ENCODE measurements at places on chromosomes 3 and 15. TPM values are rescaled to one million over a fixed set of nuclear protein-coding genes. Genes with fewer than 3 reads are reported as not detected.
A peak's percentile ranks its signal among the peaks of the same experiment; 100 is the strongest.

DNA sequence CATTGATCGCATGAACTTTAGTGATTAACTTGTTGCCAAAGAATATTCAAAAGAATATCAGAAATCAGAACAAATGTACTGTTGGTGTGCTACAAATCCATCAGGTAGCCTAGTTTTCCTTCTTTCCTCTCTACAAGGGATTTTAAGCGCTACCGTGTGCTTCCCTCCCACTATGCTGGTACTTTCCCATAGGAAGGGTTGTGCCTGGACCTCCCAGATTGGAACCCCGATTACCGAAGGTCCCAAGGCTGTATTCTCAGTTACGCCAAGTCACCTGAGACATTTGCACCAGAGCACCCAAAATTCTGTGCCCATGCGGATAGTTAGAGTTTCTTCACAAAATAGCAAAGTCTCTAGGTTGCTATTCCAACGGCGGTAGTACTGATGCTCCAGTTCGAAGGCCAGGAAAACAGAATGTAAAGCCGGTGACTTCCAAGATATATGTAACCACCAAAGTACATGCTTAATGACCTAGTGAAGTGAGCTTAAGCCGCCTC, 23.4 kb upstream of the GATM start:
- H3K36me3 ChIP-seq: peaks cover 10% of the 10 kb centered on the region
- no peak for DNase-seq
- H3K27me3 ChIP-seq: no peaks in the 10 kb centered on the region
- peak overlapping the region; percentile 98 for H3K4me3 ChIP-seq
- peak overlapping the region; percentile 90 for H3K27ac ChIP-seq
- peaks cover 28% of the 10 kb centered on the region for H3K4me1 ChIP-seq

GRCh38 chr15:68223171-68223570, 6.4 kb downstream of the CLN6 start:
- peaks cover 8% of the 10 kb centered on the region for H3K36me3 ChIP-seq
- H3K4me1 ChIP-seq: peaks cover 20% of the 10 kb centered on the region
- H3K4me3 ChIP-seq: no peak overlapping the region
- no peaks in the 10 kb centered on the region for H3K27me3 ChIP-seq
- no peak for DNase-seq

- no peaks in the 10 kb centered on the region for H3K4me1 ChIP-seq
- no peak overlapping the region for H3K4me3 ChIP-seq
- H3K27me3 ChIP-seq: peaks cover 4% of the 10 kb centered on the region
- no peak overlapping the region for H3K27ac ChIP-seq
- DNase-seq: no peak
- no peaks in the 10 kb centered on the region for H3K36me3 ChIP-seq
These were observed 24.4 kb upstream of the ATP2B2 start for GRCh38 chr3:10529809-10530208.

GRCh38 chr15:65610871-65611718, at the start of gene INTS14:
INTS14 (minus strand) TSS chr15:65611131; CDS start chr15:65607380, 3,751 bp downstream.
- peak within 1 kb of the TSS; percentile 97 for H3K4me3 ChIP-seq
- peaks cover 27% of the 10 kb centered on the region for H3K4me1 ChIP-seq
- DNase-seq: peak; percentile 97
- H3K36me3 ChIP-seq: peaks cover 2% of the 10 kb centered on the region
- H3K27me3 ChIP-seq: no peaks in the 10 kb centered on the region
- peak within 1 kb of the TSS; percentile 97 for H3K27ac ChIP-seq

- H3K36me3 ChIP-seq: no peaks in the 10 kb centered on the region
- H3K27me3 ChIP-seq: peaks cover 1% of the 10 kb centered on the region
- no peak overlapping the region for H3K27ac ChIP-seq
These were observed 226.4 kb upstream of the CTDSPL start for GRCh38 chr3:37635251-37635650.

Gene GOLGA8G
- not detected for total RNA-seq

Gene C3orf52
- total RNA-seq: 3.3 TPM

Gene C3orf22
- total RNA-seq: not detected

Gene HCLS1
- total RNA-seq: 249 TPM

Gene NECTIN3
- 10.5 TPM for total RNA-seq

Gene RETNLB
- not detected for total RNA-seq
